ENCODE measurements at places on chromosomes 4 and X. TPM values are rescaled to one million over a fixed set of nuclear protein-coding genes. Genes with fewer than 3 reads are reported as not detected.

The CFP gene
- total RNA-seq = 19.3 TPM

The SMIM31 gene
- total RNA-seq = not detected

The SHROOM4 gene
- 0.05 TPM for total RNA-seq

The FRAS1 gene
- not detected for total RNA-seq

The RNF150 gene
- not detected for total RNA-seq

The POU3F4 gene
- not detected for total RNA-seq

The TLR10 gene
- 0.63 TPM for total RNA-seq

The FOXR2 gene
- total RNA-seq = not detected

The ITM2A gene
- 34.7 TPM for total RNA-seq

Measured in natural killer cell (primary cell).